ENCODE measurements at places on chromosomes 13 and 19.

DNA sequence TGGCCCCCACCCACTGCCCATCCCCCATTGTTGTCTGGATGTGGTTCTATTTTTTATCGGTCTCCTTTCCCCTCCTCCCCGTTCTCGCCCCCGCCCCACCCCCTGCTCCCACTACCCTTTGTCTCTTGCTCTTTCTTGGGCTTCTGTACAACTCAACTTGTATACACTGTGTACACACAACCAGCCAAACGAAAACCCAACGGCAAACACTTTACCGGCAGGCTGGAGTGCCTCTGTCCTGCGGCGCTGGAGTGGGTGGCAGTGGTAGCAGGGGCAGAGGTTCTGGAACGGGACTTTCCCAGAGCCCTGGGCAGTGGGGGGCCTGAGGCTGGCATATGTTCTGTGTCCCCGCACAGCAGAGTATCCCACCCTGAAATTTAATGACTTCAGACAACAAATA lies 13.7 kb downstream of the RRAS start:
- no peak for DNase-seq

GRCh38 chr13:52852444-52852843 lies 4.0 kb upstream of the PCDH8 start:
- no peak for DNase-seq

- no peak for DNase-seq
These were observed 549.5 kb upstream of the ARGLU1 start for GRCh38 chr13:107117327-107118012.

- no peak for DNase-seq
These were observed 117.9 kb downstream of the CCNA1 start for GRCh38 chr13:36550177-36550576.

GRCh38 chr19:3942790-3943409 lies 10.0 kb downstream of the NMRK2 start:
- DNase-seq = no peak

DNA sequence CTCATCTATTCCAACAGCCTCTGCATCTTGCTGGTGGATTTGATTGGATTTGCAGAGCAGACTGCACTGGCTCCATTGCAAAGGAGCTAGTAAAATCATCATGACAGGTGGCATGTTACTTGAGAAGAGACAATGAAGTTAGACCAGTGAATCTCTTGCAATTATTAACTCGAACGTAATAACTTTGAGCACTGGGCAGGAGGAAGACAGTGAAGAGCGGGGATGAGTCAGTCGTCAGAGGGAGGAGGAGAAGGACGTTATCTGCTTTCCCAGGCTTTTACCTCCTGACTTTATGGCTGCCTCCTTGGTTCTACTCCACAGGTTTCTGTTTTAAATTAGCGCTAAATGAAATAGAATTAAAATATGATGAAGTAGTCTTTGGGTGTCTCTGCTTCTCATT lies 257.8 kb upstream of the IPO5 start:
- DNase-seq = no peak

- no peak for DNase-seq
These were observed 31.2 kb upstream of the DGKH start for GRCh38 chr13:42017264-42017663.

GRCh38 chr19:1862424-1863327 lies 703 bp downstream of the KLF16 start:
- DNase-seq = no peak

- no peak for DNase-seq
These were observed 4.1 kb upstream of the ZIC5 start for GRCh38 chr13:99975626-99976025.

DNA sequence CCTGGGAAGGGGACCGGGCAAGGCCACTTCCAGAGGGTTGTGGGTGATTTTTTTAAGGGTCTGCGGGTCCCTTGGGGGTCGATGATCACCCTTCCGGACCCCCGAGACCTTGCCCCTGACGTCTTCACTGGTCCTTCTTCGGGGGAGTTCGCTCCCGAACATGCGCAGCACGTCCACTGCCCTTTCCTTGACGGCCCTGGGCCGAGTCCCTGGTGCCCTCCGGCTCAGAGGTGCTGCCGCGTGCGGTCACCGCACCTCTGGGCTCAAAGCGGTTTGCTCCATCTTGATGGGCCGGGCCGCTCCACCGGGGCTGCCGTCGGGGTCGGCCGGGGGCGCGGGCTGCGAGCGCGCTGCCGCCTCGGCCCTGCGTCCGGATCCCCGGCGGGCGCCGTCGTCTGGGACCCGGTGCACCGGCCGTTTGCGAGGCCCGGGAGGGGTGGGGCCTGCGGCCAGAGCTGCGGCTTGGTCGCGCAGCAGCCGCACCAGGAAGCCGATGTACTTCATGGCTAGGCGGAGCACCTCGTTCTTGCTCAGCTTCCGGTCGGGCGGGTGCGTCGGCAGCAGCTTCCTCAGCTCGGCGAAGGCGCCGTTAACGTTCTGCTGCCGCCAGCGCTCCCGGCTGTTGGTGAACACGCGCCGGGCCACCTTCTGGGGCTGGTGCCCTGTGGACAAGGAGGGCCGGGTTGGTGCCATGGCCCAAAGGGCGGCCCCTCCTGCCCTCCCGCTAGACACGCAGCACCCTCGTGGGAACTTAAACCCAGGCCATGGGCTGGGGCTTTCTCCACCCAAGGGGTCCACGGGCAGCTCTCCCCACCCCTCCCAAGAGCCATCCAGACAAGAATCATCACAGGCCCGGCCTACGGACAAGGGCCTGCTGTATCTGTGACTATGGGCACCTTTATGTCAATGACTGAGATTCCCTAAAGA lies 3.3 kb downstream of the LYL1 start:
- DNase-seq = peak; percentile 79

DNA sequence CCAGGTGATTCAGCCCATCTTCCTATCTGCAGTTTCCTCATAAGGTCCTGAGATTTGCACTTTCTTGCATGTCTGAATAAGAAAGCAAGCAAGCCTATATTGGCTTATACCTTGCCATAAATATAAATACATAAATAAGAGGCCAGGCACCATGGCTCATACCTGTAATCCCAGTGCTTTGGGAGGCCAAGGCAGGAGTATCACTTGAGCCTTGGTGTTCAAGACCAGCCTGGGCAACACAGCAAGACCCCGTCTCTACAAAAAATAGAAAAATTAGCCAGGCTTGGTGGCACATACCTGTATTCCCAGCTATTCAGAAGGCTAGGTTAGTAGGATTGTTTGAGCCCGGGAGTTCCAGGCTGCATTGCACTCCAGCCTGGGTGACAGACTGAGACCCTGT lies 5.5 kb upstream of the GPATCH1 start:
- no peak for DNase-seq

- no peak for DNase-seq
These were observed 5.9 kb downstream of the PKN1 start for GRCh38 chr19:14439014-14439413.

DNA sequence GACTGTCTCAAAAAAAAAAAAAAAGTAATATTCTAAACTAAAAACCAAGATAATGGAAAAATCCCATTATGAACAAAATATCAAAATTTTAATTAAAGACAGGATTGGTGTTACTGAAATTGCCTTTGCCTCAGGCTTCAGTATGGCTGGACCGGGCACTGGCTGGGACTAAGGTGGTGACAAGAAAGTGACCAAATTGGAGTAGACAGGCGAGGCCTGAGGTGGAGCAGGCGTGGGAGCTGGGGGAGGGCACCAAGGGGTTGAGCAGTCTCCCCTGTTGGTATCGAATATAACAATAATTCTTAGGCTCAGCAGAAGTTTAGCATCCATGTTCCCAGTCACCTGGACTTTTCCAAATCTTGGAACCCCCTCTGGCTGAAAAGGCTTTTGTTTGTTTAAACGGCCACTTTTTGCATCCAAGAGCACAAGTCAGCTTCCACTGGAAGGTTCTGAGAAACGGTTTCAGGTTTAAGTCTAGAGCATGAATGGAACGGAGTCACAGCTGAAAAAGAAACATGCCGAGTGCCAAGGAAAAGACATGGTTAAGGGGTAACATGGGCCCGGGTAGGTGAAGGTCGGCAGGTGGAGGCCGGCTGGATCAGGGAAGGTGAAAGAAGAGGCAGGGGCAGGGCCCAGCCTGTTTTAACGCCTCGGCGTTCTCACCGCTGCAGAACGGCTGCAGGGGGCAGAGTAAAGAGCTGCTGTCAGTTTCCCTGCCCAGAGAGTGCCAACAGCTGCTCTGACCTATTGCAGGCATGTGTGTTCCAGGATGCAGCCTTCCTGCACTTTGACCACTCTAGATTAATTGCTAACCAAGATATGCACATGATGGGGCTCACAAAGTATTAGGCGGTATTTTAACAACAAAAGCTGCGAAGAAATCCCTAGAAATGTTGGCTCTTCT lies 104.4 kb downstream of the TM9SF2 start:
- DNase-seq = no peak

DNA sequence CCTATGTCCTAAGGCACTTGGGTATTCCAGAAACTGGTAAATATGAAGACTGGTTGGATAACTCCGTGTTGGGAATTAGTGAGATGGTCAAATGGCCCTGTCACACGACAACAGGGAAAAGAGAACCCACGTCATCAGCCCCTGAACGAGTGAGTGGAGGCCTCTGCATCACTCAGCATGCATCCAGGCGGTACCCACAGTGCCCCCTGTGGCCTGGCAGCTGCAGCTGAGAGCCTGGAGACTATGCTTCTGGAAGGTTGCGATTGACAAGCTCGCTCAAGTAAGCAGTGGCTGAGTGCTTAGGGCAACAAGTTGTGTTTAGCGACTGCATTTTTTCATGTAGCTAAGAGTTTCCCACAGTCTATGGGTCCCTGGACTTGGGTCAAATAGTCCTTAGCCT lies 55.9 kb downstream of the COL4A2 start:
- DNase-seq = no peak

- no peak for DNase-seq
These were observed 441 bp downstream of the INAFM1 start for GRCh38 chr19:47274891-47275761.

Measured in Jurkat, Clone E6-1 (cell line).